ENCODE measurements at places on chromosomes 5 and 9.
A peak's percentile ranks its signal among the peaks of the same experiment; 100 is the strongest.

DNA sequence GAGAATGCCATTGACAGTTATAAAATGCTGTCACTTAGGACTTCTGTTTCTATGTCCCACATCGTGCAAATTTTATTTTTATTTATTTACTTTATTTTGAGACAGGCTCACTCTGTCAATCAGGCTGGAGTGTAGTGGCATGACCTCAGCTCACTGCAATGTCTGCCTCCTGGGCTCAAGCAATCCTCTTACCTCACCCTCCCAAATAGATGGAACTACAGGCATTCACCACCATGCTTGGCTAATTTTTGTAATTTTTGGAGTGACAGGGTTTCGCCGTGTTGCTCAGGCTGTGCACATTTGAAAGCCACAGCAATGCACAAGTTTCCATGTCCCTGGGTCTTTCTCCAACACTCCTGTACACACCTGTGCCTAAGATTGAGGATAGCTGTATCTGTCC lies 51.8 kb downstream of the ADAMTS16 start:
- no peak for DNase-seq

GRCh38 chr9:136544964-136545691 lies 720 bp downstream of the NOTCH1 start:
- peak; percentile 42 for DNase-seq

DNA sequence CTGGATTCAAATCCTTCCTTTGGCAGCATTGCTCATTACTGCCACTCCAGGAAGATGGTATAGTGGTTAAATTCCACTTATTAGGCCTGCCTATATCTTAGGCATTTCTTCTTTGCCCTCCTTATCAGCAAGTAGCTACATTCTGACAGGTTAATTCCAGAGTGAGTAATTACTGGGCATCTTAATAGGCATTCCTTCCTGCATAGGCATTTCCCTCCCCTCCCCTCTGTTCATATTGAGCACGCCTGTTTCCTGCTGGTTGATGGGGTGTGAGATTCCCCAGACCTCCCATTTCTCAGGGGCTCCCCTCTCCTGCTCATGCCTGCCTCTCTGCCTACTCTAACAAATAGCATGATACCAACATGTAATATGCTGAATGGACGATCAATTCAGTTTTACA lies 305.9 kb downstream of the CYLC2 start:
- no peak for DNase-seq

GRCh38 chr5:38831909-38832308 lies 13.9 kb upstream of the OSMR start:
- no peak for DNase-seq

- DNase-seq = peak; percentile 12
These were observed 47.8 kb downstream of the RETREG1 start for GRCh38 chr5:16568875-16569580.

GRCh38 chr9:116288658-116289057 lies 135.1 kb downstream of the PAPPA start:
- no peak for DNase-seq

DNA sequence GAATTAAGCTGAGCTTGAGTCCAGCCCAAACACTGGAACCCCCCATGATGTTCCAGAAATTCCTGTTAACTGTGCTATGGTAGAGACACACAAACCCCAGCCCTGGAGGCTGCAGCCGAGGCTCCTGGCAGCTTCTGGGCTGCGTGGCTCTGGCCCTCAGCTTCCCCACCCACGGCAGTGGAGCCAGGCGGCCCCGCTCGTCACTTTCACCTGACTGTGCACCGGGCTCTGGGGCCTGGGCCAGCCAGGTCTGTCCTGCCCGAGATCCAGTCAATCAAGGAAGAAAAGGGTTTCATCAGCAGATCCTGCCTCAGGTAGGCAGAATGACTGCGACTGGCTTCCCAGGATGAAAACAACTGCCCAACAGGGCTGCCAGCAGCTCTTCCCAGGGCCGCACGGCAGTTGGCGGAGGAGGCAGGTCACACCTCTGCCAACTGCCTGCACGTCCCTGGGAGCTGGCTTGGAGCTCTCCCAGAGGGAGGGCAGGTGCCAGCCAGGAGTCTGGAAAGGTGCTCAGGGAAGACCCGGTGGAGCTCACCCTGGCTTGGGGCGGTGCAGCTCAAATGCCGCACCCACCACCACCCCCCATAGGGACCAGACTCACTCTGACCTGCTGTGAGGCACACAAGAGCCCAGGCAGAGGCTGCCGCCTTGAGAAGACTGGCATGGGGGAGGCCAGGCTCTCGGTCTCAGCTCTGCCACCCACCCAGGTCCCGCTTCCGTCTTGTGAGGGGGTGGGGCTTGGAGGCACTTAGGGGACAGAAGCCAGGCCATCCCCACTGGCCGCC lies 20.7 kb downstream of the BRD3 start:
- DNase-seq = no peak

GRCh38 chr9:98708933-98709911 lies at the start of gene GABBR2:
Gene GABBR2 (minus strand): TSS chr9:98708935. CDS start chr9:98708737, 198 bp downstream.
- no peak for DNase-seq

DNA sequence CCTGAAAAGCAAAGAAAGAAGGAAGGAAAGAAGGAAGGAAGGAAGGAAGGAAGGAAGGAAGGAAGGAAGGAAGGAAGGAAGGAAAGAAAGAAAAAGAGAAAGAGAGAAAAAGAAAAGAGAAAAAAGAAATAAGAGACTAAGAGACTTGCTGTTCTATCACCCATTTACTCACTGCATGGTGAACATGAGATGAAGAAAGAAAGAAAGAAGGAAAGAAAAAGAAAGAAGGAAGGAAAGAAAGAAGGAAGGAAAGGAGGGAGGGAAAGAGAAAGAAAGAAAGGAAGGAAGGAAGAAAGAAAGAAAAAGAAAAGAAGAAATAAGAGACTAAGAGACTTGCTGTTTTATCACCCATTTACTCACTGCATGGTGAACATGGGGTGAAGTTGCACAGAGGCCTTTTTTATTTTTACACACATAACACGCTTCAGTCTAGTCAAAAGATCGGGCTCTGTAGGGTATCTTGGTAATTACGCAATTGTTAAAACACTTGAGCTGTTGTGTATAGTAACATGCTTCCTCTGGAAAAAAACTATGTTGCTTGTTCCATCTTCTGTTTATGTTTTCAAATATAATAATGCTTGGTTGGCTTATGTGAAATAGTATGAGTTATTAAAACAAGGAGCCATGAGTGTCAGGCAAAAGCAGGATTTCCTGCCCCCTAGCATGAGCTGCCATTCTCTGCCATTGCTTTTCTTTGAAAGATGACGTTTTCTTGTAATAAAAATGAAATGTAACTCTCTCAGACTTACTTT lies 119.3 kb upstream of the ZNF608 start:
- DNase-seq = peak; percentile 90

GRCh38 chr5:133273661-133274596 lies 222.1 kb downstream of the HSPA4 start:
- no peak for DNase-seq

DNA sequence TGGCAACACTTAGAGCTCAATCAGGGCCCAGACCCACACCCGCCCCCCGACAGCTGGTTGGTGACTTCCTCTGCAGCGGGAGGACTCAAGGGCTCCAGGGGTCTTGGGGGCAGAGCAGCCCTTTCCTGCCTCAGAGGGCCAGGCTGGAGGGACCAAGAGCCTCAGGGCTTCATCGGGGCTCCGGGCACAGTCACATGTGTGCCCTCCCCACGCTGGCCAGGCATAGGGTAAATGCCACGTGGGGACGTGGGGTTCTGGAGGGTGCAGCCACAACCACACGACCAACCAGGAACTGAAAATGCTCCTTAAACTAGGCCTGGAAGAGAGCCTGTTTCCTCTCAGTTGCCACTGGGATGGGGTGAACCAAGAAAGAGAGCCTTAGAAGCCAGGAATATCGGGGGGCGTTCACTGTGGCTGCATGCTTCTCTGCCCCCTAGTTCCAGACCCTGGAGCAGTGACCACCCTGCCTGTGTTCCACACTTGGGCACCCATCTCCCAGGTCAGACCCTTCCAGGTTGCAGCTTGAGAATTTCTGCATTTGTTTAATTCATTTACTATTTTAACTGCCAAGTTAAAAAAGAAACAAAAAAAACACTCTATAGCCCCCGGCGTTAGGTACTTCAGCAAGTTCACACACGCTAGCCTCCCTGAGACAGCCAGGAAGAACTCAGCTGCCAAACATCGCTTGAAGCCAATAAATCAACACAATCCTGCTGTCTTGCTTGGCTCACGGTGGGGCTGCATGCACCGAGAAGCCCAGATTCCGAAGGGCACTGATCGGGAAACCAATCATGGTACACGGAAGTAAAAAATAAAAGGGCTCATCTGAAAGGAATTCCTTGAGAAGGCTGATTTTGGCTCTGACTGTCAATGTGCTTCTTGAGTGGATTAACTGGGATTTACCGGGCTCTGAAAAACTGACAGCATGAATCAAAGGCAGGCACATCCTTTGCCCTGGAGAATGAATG lies 56.1 kb upstream of the PHYKPL start:
- DNase-seq = peak; percentile 33

- no peak for DNase-seq
These were observed 761.3 kb upstream of the DMAC1 start for GRCh38 chr9:8560560-8561525.

DNA sequence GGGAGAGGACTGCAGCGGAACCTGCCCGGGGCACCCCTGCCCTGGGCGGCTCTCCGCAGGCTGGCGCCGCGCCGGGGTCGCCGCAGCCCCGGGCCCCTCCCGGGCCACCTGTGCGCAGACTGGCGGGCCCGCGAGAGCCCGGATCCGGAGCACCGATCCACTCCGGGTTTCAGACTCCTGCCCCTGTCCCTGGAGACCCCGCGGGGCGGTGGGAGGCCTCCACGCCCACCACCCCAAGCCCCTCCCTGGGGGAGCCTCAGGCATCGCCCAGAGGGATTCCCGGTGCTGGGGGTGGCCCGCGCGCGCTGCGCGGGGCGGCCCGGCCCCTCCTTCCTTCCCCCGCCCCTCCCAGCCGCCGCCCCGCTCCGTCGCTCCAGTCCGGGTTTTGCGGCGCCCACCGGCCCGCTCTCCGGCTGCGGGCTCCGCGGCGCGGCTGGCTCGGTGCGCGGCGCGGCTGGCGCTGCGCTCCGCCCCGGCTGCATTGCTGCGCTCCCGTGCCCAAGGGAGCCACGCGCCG lies at the start of gene UNC5A:
UNC5A (plus strand) TSS at position 479 of the 517 bp plus-strand sequence. CDS start 192 bp downstream, outside the sequence.
- DNase-seq = peak; percentile 47

- DNase-seq = peak; percentile 40
These were observed 86.5 kb upstream of the ATP10B start for GRCh38 chr5:160938532-160938931.

- DNase-seq = no peak
These were observed 15.2 kb downstream of the NACC2 start for GRCh38 chr9:136079916-136080246.

- DNase-seq = peak; percentile 96
These were observed at the start of gene ELAVL2 for GRCh38 chr9:23826120-23826629. Gene ELAVL2 (minus strand): TSS chr9:23826240. CDS start chr9:23762234, 64,006 bp downstream.

GRCh38 chr5:96642281-96642640 lies 19.9 kb upstream of the CAST start:
- no peak for DNase-seq

GRCh38 chr5:161566081-161566480 lies 19.6 kb upstream of the GABRB2 start:
- no peak for DNase-seq

GRCh38 chr9:106893088-106893487 lies 30.1 kb downstream of the ZNF462 start:
- no peak for DNase-seq

DNA sequence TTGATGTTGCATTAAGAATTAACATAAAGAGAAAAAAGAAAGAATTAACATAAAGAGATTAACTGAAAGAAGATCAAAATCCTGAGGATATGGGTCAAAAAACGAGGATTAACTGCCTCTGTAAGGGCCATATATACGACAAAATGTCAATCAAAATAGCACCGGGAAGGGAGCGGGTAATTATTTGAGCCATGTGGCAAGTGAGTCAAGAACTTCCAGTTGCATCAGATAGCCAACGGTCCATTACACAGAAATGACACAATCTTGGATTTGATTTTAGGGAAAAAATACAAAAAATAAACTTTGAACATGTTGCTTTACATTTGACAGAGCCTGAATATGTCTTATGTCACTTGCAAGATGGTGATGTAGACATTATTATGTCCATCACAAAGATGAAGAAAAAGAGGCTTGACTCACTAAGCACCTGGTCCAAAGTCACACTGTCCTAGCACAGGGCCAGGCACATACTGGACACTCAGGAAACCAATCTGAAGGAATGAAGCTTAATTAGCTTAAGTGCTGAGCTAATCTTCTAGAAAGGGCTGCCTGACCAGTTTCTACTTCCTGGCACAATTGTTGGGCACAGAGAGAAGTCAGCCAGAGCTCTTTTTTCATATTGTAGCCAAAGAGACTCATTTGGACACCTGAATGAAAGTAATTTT lies 273.2 kb upstream of the PAPPA start:
- DNase-seq = no peak
